ENCODE measurements at places on chromosomes 12 and 14.

DNA sequence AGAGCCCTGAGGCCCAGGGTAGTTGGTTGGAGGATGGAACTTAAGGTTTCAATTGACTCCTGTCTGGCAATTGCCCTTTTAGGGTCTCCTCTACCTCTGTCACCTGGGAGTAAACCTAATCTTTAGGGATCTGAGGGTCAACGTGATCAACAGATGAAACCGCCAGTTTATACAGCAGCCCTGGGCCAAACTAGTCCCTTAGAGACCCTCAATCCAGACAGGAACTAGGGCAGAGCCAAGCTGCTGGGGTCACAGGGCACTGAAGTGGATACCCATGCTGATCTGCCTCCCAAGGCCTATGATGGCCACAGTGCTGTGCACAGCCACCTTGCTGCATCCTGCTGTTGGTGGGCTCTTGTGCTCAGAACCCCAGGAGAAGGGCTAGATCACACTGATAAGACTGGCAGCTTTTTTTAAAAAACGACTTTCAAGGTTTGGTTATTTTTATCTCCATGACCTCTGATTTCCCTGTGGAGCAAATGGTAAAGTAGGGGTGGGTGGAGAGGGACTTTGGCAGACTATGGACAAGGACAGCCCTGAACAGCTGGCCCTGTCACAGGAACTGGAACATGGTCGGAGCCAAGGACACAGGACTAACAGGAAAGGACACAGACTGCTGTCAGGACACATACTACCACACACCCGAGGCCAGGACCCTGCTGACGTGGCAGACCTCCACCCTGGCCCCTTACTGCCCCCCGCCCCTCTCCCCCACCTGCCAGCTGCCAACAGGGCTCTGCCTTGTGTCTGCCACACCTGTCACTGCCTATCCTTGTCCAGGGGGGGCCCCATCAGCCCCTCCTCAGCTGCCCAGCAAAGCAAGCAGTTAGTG lies 474 bp downstream of the FITM1 start:
- no peak for DNase-seq

GRCh38 chr14:99502989-99503421 lies 21.8 kb downstream of the CCNK start:
- DNase-seq: no peak

- no peak for DNase-seq
These were observed 192.5 kb upstream of the PWP1 start for GRCh38 chr12:107493135-107493494.

DNA sequence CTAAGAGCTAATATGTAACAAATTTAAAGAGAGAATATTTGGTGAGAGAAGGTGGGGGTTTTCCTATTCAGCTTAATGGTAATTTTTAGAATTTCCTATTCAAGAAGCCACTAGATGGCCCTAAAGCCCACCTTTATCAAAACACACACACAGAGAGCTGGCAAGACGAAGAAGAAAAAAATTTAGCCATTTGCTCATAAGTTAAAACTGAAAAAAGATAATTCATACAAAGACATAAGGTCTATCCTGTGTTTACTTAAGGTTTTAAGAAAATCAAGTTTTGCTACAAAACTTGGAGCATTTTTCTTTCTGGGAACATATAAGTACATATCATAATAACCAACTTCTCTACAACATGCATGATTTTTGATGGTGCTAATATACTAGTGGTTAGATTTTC lies 46.8 kb upstream of the PCED1B start:
- DNase-seq: no peak

- DNase-seq: no peak
These were observed 493.6 kb downstream of the PCNX1 start for GRCh38 chr14:71400871-71401321.

DNA sequence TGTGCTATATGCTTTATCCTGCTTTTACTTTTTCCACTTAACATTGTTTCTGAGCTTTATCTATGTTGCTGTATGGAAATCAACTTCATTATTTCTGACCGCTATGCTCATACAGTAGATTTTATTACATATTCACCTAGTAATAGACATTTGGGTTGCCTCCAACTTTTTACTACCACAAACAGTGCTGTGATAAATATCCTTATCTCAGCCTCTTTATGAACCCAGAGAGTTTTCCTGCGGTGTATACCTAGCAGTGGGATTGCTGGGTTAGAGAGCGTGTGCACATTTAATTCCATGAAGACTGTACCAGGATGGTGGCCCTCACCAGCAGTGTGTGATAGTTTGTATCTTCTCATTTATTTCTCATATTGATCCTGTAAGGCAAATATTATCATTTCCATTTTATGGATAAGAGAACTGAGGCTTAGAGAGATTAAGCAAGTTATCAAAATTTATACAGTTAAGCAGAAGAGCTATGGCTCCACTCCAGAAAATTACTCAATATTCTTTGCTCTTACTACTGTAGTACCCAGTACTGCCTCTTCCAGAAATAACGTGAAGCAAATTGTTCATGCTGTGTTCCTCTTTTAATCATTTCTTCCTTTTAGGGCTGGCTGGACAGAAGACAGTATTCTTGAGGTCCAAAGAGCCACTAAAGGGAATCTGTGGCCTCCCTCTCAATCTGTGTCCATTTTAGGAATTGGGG lies 26.3 kb upstream of the CISTR start:
- DNase-seq: no peak

- DNase-seq: no peak
These were observed 2.9 kb downstream of the SPX start for GRCh38 chr12:21528953-21529352.

GRCh38 chr14:33734387-33734786 lies 216.5 kb downstream of the EGLN3 start:
- DNase-seq: no peak

DNA sequence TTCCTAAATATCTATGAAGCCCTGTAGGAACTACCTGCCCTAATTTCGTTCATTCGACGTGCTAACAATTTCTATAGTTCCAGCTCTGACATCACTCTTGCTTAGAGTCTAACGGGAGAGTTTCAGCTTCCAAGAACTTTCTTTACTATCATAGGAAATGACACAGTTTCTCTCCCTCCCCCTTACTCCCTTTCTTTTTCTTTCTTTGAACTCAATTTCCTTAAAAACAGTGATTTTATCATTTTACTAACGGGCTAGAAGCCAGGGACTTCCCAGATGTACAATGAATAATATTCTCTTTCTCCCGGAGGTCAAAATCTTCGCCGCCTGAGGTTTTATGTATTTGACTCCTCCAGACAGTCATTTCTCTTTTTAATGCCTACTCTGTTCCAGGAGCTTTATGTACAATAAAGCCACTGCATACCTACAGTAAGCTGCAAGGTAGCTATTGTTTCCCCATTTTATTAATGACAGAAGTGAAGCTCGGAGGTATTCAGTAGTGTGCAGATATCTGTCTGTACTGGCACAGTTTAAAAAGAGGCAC lies 15.7 kb downstream of the SMCO2 start:
- DNase-seq: no peak

- DNase-seq: no peak
These were observed 39.4 kb downstream of the ZFHX2 start for GRCh38 chr14:23512156-23512555.

DNA sequence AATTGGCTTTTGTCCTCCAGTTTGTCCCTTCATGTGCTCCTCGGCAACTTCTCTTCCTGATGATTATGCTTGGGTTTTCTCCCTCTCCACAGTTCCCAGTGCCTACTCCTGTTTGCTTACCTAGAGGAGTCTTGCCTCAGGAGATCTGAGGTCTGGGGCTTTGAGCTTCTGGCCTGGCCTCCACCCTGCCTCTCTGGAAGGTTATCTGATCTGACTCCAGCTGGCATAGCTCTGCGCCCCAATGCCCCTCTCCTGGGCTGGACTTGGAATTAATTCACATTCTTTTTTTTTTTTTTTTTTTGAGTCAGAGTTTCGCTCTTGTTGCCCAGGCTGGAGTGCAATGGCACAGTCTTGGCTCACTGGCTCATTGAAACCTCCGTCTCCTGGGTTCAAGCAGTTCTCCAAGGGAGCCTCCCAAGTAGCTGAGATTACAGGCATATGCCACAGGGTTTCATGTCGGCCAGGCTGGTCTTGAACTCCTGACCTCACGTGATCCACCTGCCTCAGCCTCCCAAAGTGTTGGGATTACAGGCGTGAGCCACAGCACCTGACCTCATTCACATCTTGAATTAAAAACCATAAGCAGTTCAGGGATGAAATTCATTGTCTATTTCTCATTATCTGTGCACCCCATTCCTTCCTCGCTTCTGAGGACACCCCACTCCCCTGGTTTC lies 33.5 kb downstream of the CFL2 start:
- DNase-seq: no peak
